ENCODE measurements at places on chromosomes 2 and 18.

GRCh38 chr2:25285265-25286024 is 56.3 kb downstream of the DNMT3A start:
- DNase-seq, result no peak

DNA sequence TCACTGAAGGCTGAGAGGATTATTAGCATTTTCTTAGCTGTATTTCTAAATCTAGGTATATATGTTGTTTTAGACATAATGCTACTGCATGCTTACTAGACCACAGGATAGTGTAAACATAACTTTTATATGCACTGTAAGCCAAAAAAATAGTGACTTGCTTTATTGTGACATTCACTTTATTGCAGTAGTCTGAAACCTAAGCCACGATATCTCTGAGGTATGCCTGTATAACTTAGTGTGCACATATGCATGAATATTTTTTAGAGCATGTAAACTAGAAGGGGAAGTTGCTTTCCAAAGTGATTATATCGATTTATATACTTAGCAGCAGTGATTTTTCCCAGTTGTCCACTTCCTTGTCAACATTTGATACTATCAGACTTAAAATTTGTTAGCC is 81.8 kb downstream of the SOS1 start:
- no peak for DNase-seq

GRCh38 chr2:235950473-235950809 is 217.7 kb downstream of the GBX2 start:
- no peak for DNase-seq

DNA sequence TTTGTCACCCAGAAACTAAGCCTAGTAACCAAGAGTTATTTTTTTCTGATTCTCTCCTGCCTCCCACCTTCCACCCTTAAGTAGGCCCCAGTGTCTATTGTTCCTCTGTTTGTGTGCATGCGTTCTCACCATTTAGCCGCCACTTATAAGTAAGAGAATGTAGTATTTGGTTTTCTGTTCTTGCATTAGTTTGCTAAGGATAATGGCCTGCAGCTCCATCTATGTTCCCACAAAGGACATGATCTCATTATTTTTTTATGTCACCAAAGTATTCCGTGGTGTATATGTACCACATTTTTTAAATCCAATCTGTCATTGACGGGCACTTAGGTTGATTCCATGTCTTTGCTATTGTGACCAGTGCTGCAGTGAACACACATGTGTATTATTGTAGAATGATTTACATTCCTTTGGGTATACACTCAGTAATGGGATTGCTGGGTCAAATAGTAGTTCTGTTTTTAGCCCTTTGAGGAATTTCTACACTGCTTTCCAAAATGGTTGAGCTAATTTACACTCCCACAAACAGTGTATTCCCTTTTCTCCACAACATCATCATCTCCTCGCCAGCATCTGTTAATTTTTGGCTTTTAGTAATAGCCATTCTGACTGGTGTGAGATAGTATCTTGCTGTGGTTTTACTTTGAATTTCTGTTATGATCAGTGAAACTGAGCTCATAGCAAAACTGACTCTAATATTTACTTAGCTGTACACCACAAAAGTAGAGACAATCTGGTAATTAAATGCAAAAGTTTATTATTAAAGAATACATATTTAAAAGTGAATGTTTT is 660.1 kb upstream of the SLC8A1 start:
- DNase-seq, result no peak

GRCh38 chr2:47026748-47027534 is 111.3 kb upstream of the MCFD2 start:
- no peak for DNase-seq

DNA sequence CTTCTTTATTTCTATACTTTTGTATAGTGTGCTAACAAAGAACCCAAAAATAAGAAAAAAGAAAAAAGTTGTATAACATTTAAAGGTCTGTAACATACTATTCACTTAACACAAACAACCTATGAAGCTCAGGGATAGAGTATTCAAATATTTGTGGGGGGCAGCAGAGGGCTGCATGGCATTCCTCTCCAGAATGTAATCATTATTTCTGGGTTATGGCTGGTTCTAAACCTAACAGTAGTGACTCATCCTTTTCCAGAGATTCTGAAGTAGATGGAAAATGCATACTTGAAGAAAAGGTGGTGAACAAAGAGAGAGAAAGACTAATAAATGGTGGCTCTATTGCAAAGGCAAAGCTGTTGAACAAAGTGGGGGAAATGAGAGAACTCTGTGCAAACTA is 249.4 kb downstream of the NRXN1 start:
- DNase-seq, result no peak

GRCh38 chr2:121185571-121186074 is 99.4 kb downstream of the TFCP2L1 start:
- no peak for DNase-seq

All from Peyer's patch (tissue), 4 donors.